ENCODE measurements at places on chromosomes 2 and 18.

DNA sequence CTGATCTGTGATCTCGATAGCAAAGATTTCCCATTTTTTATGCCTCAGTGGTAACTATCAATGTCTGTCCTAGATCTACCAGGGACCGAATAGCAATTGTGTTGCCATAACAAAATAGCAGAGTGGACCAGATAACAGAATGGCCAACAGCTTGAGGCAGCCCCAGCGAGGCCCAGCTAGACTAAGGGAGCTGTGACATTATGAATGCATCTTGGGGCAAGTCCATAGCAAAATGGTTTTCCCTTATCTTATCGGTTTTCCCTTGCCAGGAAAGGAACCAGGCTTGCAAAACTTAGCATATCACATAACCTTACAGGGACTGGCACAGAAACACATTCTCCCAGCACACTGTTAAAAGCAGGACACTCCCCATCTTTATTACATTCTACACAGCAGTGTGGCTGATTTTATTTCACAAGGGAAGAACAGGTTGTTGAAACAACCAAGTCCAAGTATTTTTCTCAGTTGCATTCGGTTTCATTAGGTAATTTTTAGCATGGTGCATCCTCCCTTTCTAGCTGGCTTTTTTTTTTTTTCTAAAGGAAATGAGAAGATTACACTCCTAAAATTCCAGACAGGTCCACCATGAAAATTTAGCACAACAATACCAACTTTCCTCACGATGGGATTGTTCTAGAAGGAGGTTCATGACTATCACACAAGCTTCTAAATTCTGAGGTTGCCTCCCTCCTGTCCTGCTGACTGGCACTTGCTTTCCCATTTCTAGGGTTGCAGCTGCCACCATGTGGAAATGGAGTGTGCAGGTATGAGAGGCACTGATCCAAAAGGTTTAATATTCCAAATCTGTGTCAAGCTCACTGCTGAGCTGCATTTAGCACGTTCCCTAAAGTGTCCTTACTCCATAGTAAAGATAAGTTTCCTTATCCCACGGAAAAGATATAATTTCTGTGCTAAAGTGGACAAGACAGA lies 97.0 kb upstream of the SLC35G4 start:
- no peak for DNase-seq

GRCh38 chr2:209431701-209432100 lies 7.9 kb downstream of the MAP2 start:
- DNase-seq, result no peak

DNA sequence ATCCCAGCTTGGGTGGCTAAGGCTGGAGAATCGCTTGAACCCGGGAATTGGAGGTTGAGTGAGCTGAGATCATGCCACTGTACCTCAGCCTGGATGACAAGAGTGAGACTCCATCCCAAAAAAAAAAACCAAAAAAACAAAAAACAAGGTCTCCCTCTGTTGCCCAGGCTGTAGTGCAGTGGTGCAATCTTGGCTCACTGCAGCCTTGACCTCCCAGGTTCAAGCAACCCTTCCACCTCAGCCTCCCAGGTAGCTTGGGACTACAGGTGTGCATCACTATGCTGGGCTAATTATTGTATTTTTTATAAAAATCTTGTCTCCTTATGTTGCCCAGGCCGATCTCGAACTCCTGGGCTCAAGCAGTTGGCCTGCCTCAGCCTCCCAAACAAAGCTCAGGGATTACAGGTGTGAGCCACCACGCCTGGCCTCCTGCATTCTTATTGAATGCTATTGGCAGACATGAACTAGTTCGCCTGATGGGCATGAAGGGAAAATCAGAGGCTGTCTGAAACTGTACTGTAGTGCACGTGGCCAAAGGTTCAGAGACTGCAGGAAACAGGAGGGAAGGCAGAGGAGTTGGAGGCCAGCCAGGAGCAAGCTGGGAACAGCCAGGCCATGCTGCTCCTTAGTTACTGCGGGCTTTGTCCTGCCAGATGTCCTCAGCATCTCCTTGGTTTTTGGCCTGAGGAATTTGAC lies 16.0 kb upstream of the ASXL2 start:
- no peak for DNase-seq

- DNase-seq, result no peak
Observed at GRCh38 chr2:191325651-191326365, 80.6 kb downstream of the MYO1B start.

- no peak for DNase-seq
Observed at GRCh38 chr18:76367168-76368125, 127.6 kb downstream of the ZNF516 start.

DNA sequence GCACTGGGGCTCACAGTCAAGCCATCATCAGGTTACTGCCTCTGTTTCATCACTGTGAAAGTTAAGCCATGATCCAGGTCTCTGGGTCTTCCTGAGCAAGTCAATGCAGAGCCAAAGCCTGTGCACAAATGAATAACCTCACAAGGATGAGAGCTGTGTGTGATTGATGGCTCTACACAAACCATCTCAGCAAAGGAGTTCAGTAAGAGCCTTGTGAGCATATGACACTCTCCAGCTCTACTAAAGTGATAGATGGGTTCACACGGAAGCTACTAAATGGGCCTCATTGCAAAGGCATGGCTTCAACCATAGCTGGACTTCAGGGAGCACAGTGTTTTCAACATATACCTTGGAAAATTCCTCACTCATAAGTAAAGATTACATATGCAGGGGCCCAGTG lies 101.5 kb downstream of the AFF3 start:
- DNase-seq, result no peak

- no peak for DNase-seq
Observed at GRCh38 chr2:218867900-218868299, 8.3 kb downstream of the WNT6 start.

GRCh38 chr2:142180820-142181533 lies 50.2 kb upstream of the LRP1B start:
- DNase-seq, result no peak

- no peak for DNase-seq
Observed at GRCh38 chr2:31581124-31581795, 522 bp upstream of the SRD5A2 start.

GRCh38 chr18:70293166-70293565 lies 4.3 kb downstream of the SOCS6 start:
- DNase-seq, result no peak

- no peak for DNase-seq
Observed at GRCh38 chr18:32049393-32050171, 31.0 kb downstream of the RNF125 start.

GRCh38 chr2:173599821-173600359 lies 245.2 kb downstream of the CDCA7 start:
- no peak for DNase-seq

DNA sequence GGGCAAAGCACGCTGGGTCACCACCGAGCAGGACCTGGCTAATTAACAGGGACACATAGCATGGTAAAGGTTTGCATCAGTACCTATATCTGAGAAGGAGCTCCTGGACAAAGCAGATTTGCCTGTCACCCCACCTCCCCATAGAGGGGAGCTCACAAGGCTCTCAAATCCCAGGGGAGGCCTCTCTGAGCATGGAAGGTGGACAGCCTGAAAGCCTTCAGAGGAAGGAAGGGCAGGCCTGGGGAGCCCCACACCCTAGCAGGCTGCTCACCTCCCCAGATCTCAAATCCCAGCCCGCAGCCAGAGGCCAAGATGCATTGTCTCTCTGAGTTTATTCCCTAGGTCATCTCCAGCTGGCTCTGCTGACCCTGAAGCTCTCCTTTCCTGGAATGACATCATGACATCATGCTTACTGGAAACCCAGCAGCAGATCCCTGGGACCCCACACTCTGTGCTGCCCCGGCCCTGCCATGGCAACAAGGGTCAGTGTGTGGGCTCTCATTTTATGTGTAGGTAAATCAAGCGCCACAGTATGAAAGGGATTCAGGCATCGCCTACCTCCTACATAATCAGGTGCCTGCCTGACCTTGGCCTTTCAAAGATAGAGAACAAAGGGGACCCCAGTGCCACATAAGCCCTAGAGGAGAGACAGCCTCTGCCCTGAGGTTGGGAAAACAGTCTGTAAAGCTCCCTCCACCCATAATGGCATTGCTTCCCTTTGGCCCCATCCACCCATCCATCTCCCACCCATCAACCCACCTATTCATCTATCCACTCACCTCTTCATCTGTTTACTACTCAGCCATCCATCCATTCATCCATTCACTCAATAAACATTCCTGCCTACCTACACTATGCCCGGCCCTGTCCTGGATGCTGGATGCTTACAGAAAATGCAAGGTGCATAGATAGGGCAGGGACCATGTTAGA lies 15.7 kb upstream of the TEX51 start:
- DNase-seq, result no peak

- no peak for DNase-seq
Observed at GRCh38 chr2:219269362-219270054, 9.7 kb upstream of the DNAJB2 start.

- DNase-seq, result no peak
Observed at GRCh38 chr2:239809391-239809790, 215.8 kb downstream of the NDUFA10 start.

DNA sequence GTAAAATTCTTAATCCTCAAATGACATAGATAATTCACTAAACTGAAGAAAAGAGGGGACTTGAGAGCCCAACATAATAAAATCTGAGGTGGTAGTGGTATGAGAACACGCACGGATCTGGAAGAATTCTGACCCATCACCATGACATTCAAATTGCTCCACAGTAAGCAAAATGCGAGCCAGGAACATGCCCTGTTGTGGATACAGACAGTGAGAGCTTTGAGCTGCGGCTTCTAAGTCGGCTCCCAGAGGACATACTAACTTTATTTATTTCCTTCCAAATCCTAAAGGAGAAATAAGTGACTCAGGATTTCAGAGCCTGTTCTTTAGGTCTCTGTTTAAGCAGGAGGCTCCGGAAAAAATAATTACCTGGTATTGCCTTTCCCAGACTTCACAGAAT lies 143.4 kb upstream of the SMAD7 start:
- no peak for DNase-seq

GRCh38 chr18:55302167-55302833 lies 285.7 kb downstream of the TCF4 start:
- no peak for DNase-seq

DNA sequence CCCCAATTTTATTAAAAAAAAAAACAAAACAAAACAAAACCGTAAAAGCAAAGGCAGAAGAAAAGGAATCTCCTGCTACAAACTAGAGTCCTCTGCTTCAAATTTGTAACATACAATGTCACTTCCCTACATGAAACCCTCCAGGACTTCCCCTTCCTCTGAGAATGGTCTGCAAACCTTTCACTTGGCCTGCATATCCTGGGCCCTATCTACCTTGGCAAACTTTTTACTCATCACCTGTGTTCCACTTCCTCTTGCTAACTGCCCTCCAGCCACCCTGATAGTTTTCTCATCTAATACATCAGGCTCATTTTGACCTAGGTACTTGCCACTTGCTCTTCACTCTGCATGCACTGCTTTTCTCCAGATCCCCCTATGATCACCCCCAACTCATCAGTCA lies 255.5 kb downstream of the ETAA1 start:
- DNase-seq, result no peak

GRCh38 chr2:64267699-64268098 lies 123.5 kb upstream of the PELI1 start:
- no peak for DNase-seq

DNA sequence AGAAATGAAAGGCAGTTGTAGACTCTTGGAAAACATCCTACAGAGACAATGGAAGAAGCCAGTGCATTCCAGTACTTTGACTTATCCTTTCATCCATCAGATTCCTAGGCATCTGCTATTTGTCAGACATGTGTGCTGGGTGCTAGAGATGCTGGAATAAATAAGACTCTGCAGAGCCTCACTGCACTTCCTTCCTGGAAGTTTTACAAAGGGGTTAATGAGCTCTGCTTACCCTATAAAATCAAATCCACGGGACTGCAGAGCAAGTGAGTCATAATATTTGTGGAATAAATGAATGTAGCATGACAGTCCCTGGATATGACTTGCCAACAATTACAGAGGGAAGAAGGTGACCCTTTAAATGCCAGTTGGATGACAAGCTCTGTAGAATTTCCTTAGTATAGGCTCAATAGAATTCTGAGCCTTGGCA lies 52.7 kb upstream of the NPAS2 start:
- DNase-seq, result no peak

GRCh38 chr2:227370791-227371312 lies 8.3 kb downstream of the TM4SF20 start:
- DNase-seq, result no peak

GRCh38 chr2:158618891-158619490 lies 162.2 kb downstream of the PKP4 start:
- DNase-seq, result no peak

- no peak for DNase-seq
Observed at GRCh38 chr18:56913941-56914340, 232.9 kb upstream of the BOD1L2 start.

GRCh38 chr2:172926785-172927640 lies 148.6 kb upstream of the MAP3K20 start:
- DNase-seq, result no peak

DNA sequence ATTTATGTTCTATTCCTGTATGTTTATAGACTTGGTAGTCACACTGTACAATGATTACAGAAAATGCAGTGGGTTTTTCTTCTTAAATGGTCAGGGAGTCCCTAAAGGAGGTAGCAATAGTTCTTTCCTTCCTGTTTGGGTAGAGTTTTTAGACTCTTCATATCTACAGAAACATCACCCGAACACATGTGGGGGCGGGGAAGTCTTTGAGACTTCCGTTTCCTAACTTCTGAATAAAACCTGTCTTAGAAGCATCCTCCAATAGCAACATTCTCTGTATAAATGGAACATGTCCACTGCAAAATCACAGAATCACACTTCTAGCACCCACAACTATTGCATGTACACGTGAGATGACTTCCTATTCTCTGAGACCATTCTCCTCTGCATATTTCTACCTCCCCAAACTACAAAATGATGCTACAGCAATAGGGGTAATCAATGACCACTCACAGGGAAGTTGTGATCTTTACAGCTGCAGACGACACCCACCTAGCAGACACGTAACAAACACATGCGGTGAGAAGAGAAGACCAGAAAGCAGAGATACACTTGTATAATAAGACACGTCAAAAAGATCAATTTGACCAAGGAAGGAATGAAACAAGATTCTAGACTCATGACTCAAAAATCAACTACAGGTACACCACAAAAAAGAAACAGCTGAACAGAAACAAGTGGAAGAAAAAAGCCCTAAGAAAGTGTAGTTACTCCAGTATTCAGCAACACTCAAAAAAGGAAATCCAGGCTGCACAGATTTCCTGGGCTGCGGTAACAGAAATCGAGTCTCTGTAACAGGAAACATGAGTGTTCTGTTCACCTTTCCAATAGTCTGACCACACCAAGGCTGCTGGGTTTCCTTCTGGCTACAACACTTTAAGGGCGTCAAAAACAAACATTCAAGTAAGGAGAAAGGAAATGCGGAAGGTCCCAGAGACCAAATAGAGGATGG lies 120.4 kb downstream of the ZNF516 start:
- DNase-seq, result no peak

GRCh38 chr18:24741965-24742724 lies 281.7 kb downstream of the HRH4 start:
- DNase-seq, result no peak

Data from stimulated activated CD4-positive, alpha-beta T cell treated with anti-CD3 and anti-CD28 coated beads, TNF-alpha, amount 100 ng/mL, for 24 hours (primary cell).